Activated T-cell treated with anti-CD3 and anti-CD28 coated beads, Interleukin-2, amount 50 U/mL, for 72 hours (primary cell): ENCODE measurements at places on chromosomes 4 and X. TPM values are rescaled to one million over a fixed set of nuclear protein-coding genes. Genes with fewer than 3 reads are reported as not detected.

Gene MAML3
- total RNA-seq = 5.5 TPM

Gene SLIT2
- total RNA-seq = not detected

Gene CSAG3
- 1.3 TPM for total RNA-seq

Gene PAGE2
- not detected for total RNA-seq

DNA sequence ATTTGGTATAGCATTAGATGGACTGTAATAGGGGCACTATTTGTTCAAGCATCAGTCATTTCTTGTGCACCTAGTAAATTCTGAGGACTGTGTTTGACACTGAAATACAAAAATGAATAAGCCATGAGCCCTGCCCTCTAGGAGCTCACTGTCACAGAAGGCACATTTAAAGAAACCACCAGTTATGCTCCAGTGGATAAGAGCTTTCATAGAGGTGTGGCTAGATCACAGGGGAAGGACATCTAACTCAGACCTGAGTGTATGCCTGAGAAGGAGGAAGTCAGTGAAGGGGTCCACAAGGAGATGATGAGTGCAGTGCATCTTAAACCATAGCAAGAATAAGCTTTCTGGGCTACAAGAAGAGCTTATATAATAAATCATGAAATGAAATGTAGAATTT, 40.1 kb downstream of the BTC start:
- DNase-seq = no peak

- no peak for DNase-seq
Measured at GRCh38 chr4:113016377-113016776, 33.1 kb upstream of the ANK2 start.

DNA sequence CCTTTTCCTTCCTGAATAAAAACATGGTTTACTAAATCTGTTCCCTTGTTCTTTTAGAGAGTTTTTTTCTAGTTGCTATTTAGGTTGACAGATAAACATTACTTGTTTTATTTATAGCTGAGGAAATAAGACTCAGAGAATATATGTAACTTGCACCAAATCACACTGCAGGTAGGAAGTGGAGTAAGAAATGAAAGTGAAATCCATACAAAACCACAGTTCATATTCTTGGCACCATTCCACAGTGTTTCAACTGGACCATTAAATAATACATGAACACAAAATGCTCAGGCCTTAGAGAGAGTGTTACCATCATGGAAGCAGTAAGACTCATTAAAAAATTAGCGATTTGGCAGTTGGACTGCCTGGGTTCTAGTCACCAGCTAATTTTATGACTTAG, 326.9 kb upstream of the SLIT2 start:
- no peak for DNase-seq

GRCh38 chrX:56729152-56729850, at the start of gene NBDY:
TSS of gene NBDY (plus strand) at chrX:56729243. CDS start at chrX:56729354, 111 bp downstream.
- DNase-seq = peak; percentile 39

DNA sequence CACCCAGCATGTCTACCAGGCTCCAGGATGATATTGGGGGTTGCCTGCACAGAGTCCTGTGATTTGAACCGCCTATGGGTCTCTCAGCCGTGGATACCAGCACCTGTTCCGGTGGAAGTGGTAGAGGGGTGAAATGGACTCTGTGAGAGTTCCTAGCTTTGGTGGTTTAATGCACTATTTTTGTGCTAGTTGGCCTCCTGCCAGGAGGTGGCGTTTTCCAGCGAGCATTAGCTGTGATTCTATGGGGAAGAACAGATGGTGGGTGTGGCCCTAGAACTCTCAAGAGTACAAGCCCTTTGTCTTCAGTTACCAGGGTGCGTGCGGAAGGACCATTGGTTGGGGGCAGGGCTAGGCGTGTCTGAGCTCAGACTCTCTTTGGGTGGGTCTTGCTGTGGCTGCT, 316.9 kb upstream of the AMOT start:
- no peak for DNase-seq

DNA sequence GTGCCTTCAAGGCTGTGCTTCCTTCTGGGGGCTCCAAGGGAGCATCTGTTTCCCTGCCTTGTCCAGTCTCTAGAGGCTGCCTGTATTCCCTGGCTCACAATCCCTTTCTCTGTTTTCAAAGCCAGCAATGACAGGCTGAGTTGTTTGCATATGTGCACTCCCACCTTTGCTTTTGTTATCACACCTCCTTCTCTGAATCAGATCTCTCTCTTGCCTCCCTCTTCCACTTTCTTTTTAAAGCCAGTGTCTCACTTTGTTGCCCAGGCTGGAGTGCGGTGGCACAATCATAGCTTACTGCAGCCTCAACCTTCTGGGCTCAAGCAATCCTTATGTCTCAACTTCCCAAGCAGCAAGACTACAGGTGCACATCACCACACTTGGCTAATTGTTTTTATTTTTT, 37.1 kb upstream of the LEF1 start:
- no peak for DNase-seq

GRCh38 chr4:130288576-130288975, 1192.6 kb downstream of the C4orf33 start:
- DNase-seq = no peak

DNA sequence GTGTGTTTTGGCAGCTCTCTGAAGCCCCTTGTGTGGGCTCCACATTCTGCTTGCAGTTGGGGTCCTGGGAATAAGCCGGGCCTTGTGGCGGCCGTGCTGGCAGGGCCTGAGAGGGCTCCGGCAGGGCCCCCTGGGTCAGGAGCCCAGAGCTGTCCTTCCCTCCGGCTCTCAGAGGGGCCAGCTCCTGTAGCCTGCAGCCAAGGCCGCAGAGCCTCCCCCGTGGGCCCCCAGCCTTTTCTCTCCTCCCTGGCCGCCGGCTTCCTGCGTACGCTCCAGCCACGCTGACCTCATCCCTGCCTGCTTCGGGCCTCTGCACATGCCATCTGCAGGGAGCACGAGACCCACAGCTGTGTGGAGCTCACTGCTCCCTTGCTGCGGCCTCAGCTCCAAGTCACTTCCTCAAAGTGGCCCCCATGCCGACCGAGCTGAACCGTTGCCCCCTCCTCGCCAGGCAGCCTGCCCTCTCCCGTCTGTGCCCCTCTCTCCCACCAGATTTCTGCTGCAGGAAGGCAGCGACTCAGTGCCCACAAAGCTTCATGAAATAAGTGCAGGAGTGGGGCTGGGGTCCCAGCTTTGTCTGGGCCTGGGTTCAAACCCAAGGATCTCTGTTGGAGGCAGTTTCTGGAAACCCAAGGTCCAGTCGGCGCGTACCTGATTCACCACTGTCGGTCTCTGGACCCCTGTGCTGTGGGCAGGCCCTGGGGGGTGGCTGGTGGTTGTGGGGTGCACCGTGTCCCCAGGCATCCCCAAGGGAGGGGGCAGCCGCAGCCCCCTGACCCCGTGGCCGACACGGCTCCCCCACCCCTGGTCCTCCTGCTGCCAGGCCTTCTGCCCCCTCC, 57.1 kb upstream of the NKX1-1 start:
- no peak for DNase-seq

- no peak for DNase-seq
Measured at GRCh38 chr4:139857021-139857420, 191.4 kb downstream of the MGST2 start.

GRCh38 chr4:153782581-153782980, 6.3 kb downstream of the SFRP2 start:
- no peak for DNase-seq
